A549 treated with CORT108297 at 1 μM for 4 hours (cell line): ENCODE measurements at places on chromosomes 1 and 21. TPM values are rescaled to one million over a fixed set of nuclear protein-coding genes. Genes with fewer than 3 reads are reported as not detected.

ATP5IF1 gene
- 154 to 183 TPM (median 166 TPM) in 5 replicates for total RNA-seq

C4BPB gene
- 1.4 to 1.8 TPM (median 1.6 TPM) in 5 replicates for total RNA-seq

TTC13 gene
- 8.7 to 12.4 TPM (median 9.4 TPM) in 5 replicates for total RNA-seq

SLFNL1 gene
- total RNA-seq: 0.02 to 0.09 TPM (median 0.05 TPM) in 4 of 5 replicates, not detected in the other

NKAIN1 gene
- total RNA-seq: 0.99 to 1.4 TPM (median 1.3 TPM) in 5 replicates

MPL gene
- total RNA-seq: 0.14 TPM in 1 of 5 replicates, not detected in the others

LPAR3 gene
- total RNA-seq: 0.22 to 0.62 TPM (median 0.26 TPM) in 5 replicates

USH2A gene
- not detected in 5 replicates for total RNA-seq

HSF2BP gene
- total RNA-seq: 1.8 to 2.7 TPM (median 1.9 TPM) in 5 replicates

MR1 gene
- 5.9 to 8.4 TPM (median 7.1 TPM) in 5 replicates for total RNA-seq

LCE1A gene
- total RNA-seq: not detected in 5 replicates

LCE3E gene
- 0.16 to 0.17 TPM in 2 of 5 replicates, not detected in the others for total RNA-seq

ATPAF1 gene
- 31.3 to 33.4 TPM (median 33.1 TPM) in 5 replicates for total RNA-seq

KCNJ15 gene
- total RNA-seq: 0.07 to 0.43 TPM (median 0.17 TPM) in 5 replicates

OR10R2 gene
- not detected in 5 replicates for total RNA-seq

HAO2 gene
- not detected in 5 replicates for total RNA-seq

RIPPLY3 gene
- 0.48 to 0.63 TPM (median 0.57 TPM) in 5 replicates for total RNA-seq

POU3F1 gene
- not detected in 5 replicates for total RNA-seq

SPATA45 gene
- total RNA-seq: 0.28 TPM in 2 of 5 replicates, not detected in the others

SLC1A7 gene
- total RNA-seq: 0.05 TPM in 1 of 5 replicates, not detected in the others

RPS6KA1 gene
- 15.2 to 18.2 TPM (median 16.7 TPM) in 5 replicates for total RNA-seq

FCN3 gene
- not detected in 5 replicates for total RNA-seq

CD101 gene
- 0.10 to 0.46 TPM (median 0.29 TPM) in 5 replicates for total RNA-seq

AMY1B gene
- total RNA-seq: not detected in 5 replicates

F5 gene
- total RNA-seq: 0.02 to 0.09 TPM (median 0.05 TPM) in 5 replicates

TRAF3IP3 gene
- total RNA-seq: not detected in 5 replicates

ADORA3 gene
- total RNA-seq: not detected in 5 replicates

ACTN2 gene
- 0.03 to 0.14 TPM (median 0.07 TPM) in 4 of 5 replicates, not detected in the other for total RNA-seq
